ENCODE measurements at places on chromosomes 16 and 17. TPM values are rescaled to one million over a fixed set of nuclear protein-coding genes. Genes with fewer than 3 reads are reported as not detected.

DNA sequence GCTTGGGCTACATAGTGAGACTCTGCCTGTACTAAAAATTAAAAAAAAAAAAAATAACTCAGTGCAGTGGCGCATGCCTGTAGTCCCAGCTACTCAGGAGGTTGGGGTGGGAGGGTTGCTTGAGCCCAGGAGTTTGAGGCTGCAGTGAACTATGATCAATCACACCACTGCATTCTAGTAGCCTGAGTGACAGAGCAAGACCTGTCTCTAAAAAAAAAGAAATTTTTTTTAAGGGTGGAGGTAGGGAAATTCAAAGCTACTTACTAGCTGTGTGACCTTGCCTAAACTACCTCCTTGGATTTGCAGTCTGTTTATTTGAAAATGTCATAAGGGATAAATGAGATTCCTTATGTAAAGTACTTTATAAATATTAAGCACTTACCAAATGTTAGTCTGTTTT, 3.4 kb upstream of the SMPD3 start:
- DNase-seq = no peak

- peak; percentile 68 for DNase-seq
These were observed 150.8 kb downstream of the SSH2 start for GRCh38 chr17:29778956-29779811.

- peak; percentile 82 for DNase-seq
These were observed 1.1 kb downstream of the ANKRD11 start for GRCh38 chr16:89489040-89489897.

Gene MFSD6L
- total RNA-seq = not detected

GRCh38 chr16:56532714-56533113, 12.9 kb upstream of the BBS2 start:
- DNase-seq = no peak

DNA sequence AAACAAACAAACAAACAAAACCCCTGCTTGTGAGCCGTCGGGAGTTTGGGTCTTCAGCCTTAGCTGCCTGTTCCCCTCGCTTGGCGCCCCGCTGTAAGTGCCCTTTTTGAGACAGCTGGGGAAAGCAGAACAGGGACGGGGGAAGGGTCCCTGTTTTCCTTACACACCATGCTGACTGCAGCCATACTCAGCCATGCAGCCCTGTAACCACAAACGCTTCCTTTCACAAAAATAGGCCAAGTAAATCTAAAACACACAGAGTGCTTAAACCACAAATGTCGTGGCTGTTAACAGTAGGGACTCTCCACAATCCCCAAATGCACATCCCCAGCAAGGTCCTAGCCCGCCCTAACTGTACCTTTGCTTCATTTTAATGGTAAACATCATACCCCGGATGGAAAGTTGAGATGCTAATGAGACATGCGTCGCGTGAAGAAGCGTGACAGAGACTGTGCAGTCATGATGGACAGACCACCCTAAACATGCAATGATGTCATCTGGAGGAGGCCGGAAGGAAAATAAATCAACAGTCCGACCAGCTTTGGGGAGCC, 129.9 kb downstream of the MGAT5B start:
- DNase-seq = no peak

Gene SLC52A1
- total RNA-seq = 0.08 TPM

Gene PDK2
- 52.0 TPM for total RNA-seq

Gene KLHL10
- total RNA-seq = not detected

GRCh38 chr17:81517339-81518112, 4.9 kb upstream of the ACTG1 start:
- DNase-seq = peak; percentile 44

Gene NUPR1
- total RNA-seq = 92.6 TPM

DNA sequence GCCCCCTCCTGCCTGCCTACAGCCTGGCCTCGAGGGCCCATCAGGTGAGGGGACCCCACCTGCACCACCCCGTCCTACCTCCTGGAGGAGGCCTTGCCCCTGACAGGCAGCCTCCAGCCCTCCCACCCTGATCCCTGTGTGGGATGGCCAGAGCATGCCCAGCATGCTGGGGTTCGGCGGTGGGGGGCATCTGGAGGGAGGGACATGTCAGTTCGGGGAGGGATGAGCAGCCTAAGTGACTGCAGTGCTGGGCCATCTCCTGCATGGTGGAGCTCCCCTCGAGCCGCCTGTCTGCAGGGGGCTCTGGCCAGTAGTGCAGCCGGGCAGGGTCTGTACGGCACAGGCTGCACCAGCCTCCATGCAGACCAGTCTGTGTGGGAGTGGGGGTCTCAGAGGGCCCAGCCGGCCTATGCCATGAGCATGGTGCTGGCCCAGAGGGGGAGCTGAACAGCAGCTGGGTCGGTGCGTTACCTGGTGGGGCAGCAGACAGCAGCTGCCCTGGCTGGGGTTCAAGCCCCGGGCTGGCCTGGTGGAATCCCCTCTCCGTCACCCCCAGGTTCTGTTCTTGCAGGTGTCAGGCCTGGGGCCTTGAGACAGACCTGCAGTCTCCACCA, 4.0 kb upstream of the RNPS1 start:
- DNase-seq = no peak

DNA sequence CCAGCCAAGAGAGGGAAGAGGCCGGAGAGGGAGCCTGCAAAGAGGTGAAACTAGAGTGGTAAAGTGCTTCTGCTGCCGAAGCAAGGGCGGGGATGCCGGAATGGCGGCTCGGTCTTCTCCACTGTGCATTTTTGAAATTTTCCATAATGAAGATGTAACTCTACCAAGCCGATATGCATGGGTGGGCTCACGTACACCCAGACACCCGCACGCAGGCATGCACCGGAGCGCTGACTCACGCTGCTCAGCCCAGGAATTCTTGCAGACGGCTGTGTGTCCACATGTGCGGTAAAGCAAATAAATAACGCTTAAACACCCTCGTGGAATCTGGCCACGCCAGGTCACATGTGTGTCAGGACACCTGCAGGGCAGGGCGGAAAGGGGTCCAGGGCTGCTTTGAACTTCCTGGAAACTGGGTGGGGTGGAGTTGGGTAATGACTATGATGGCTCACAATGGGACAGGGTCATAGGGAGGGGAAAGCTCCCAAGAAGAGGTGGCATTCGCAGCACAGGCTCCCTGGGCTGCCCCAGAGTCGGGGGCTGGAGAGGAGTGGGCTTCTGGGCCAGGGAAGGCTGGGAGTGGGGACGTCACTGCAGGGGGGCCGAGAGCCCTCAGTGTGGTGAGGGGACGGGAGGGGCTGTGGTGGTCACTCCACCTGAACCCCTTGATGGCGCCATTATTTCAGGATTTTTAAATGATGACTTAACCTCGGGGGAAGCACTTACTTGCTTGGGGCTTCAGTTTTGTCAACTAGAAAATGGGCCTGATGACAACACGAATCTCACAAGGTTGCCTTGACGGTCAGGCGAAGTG, 265.5 kb downstream of the PARN start:
- DNase-seq = peak; percentile 51
